ENCODE measurements at places on chromosomes 4 and X. TPM values are rescaled to one million over a fixed set of nuclear protein-coding genes. Genes with fewer than 3 reads are reported as not detected.

DNA sequence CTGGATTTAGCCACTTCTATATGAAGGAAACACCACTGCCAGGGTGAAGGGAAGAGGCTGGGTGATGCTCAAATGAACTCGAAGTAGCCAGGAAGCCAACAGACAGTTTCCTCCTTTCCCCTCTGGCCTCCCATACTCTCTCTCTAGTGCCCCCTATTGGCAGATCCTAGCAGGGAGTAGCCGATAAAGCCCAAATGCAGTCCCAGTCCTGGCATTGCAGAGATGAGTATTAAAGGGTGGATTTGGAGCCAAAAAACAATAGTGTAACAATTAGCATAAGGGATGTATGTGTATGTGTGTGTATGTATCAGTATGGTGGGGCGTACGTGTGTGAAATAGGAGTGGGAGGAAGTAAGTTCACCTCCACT, 213.8 kb upstream of the LDB2 start:
- no peak for DNase-seq

- no peak for DNase-seq
These were observed 69.6 kb downstream of the WNK3 start for GRCh38 chrX:54288277-54288676.

- DNase-seq: no peak
These were observed 7.6 kb upstream of the OPHN1 start for GRCh38 chrX:68440940-68441339.

DNA sequence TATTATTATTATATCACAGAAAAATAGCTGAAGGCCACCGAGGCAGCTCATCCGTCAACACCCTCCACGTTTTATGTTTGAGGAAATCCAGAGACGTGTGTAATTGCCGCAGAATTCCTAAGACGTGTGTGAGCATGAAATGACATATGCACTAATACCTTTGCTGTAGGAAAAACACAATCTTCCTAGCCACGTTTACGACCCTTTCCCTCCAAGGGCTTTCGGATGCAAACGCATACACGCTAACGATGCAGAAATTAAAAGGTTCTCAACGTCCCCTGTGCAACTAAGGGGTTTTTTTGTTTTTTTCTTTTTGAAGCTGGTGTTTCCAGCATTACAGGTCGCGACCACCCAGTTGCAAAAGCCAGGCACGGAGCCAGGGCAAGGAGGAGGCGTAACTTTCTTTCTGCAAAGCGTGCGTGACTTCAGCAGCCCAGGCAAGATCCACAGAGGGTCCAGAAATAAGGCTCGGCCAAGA, 33.8 kb downstream of the CRLF2 start:
- no peak for DNase-seq

The KLF8 gene
- total RNA-seq: 20.2 TPM
